ENCODE measurements at places on chromosomes 2 and 18.

- no peak for DNase-seq
These were observed 34.4 kb downstream of the ZFP36L2 start for GRCh38 chr2:43191947-43192516.

DNA sequence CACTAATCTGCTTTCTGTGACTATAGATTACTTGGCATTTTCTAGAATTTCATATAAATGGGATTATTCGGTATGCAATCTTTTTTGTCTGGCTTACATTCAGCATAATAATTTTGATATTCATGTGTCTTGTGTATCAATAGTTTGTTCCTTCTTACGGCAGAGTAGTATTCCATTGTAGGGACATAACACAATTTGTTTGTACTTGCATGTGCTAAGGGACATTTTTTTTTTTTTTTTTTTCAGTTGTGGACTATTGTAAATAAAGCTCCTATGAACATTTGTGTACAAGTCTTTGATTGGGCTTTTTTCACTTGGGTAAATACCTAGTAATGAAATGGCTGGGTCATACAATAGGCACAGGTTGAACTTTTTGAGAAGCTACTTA lies 45.1 kb downstream of the ARL5A start:
- DNase-seq: no peak

- no peak for DNase-seq
These were observed 110.3 kb upstream of the ODC1 start for GRCh38 chr2:10558281-10559030.

- DNase-seq: no peak
These were observed 1.1 kb downstream of the MARCHF4 start for GRCh38 chr2:216370961-216371712.

- DNase-seq: no peak
These were observed 5.7 kb upstream of the SNED1 start for GRCh38 chr2:240992572-240993291.

DNA sequence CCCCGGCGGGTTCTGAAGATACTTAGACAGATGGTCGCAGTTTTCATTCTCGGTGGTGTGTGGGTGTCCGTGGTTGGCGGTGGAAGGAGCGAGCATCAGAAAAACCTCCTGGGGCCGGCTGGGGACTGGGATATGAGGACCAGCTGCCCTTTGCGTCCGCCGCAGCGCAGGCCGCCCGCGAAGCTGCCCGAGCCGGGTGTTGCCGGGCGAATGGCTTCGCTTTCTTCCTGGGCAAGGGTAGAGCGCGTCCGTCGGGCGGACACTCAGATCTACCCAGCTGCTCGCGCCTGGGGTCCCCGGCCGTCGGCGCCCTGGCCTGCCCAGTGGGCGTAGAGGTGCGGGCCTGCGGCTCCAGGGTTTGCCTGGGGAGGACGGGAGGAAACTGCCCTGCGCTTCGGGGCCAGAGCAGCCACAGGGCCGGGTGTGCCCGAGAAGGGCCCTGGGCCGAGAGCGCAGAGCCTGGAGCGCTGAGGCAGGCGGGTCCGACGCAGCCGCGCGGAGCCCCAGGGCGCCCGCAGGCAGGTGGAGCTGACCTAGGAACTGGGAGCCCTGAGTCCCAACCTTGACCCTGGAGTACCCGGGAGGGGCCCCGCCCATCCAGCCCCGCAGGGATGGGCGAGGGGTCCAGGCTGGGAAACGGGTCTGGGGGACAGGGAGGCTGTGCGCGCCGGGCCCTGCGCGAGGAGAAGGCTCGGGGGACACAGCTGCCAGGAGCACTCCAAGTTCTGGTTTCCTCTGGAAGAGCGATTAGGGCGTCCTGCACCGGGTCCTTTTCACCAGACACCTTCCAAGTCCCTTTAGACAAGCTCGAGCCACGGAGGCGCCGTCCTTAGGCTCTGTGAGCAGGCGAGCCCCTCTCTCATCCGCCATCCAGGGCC lies 1.3 kb downstream of the TWIST2 start:
- no peak for DNase-seq

GRCh38 chr2:101036562-101036961 lies 34.5 kb downstream of the RPL31 start:
- no peak for DNase-seq

DNA sequence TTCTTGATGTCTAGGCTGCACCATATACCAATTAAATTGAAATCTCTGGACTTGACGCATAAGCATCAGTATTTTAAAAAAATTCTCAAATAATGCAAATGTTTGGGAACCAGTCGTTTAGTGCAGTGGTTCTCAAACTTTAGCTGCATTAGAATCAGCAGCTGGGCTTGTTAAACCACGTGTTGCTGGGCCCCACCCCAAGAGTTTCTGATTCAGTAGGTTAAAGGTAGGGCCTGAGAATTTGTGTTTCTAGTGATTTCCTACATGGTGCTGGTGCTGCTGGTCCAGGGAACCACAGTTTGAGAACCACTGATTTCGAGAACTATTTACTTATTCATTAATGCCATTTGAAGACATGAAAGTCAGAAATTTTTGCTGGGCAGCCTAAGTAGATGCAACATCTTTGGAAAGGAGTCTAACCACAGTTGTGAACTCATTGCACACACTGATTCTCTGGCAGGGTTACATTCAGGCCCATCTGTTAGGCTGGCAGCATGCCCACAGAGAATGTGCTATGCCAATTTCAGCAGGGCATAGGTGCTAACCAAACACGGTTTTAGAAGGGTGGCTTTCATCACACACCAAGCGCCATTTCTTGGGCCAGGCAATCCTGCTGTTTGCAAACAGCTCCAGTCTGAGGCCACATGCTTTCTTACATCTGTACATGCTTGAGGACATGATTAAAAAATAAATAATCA lies 26.4 kb upstream of the ATP5MC3 start:
- DNase-seq: no peak

- no peak for DNase-seq
These were observed 178.1 kb downstream of the TWIST2 start for GRCh38 chr2:239025951-239026461.

GRCh38 chr2:11872247-11872947 lies 126.0 kb downstream of the LPIN1 start:
- peak; percentile 32 for DNase-seq

DNA sequence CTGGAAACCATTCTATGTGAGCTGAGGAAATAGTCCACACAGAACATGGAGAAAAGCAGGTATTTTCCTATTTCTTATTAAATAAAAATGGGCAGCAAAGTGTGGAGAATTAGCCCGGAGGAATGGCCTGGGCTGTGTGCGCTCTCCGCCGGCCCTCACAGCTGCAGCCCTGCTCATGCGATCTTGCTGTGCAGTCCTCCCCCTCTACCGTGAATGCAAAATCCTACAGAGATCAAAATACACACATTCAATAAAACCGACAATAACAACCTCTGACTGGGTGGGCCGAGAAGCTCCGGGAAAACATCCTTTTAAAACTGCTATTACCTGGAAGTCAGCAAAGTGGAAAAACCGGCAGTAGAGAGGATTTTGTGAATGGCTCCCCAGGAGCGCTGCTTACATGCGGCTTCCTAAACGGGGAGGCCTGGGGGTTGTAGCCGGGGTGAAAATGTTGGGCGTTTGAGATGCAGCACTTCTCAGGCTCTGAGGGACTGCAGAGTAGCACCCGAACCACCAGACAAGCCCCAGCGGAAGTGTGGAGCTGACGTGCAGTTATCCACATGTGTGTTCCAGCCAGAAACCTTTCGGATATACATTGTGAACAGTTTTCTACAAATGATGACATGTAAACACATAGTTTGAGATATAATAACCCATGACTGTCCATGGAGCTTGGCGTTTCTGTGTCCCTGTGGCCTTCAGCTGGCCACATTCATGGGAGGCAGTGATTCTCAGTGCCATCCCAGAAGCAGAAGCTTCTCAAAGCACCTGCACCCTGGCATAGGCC lies 94.2 kb upstream of the ALKAL2 start:
- no peak for DNase-seq

DNA sequence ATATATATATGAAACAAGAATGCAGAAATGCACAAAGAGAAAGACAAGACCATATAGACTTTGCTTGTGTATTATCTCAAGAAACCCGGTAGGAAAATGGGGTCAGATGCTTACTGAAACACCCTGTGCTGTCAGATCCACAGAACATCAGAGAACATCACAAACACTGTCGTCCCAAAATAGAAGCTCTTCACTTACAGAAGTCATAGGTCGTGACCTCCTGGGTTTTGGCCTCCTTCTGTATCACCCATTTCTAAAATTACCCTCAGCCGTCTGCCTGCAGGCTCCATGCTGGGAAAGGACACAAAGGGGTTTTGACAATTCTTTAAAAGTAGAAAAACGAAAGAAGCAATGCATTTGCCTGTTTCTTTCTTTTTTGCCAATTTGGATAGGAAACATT lies 137.9 kb downstream of the PAX3 start:
- DNase-seq: no peak

DNA sequence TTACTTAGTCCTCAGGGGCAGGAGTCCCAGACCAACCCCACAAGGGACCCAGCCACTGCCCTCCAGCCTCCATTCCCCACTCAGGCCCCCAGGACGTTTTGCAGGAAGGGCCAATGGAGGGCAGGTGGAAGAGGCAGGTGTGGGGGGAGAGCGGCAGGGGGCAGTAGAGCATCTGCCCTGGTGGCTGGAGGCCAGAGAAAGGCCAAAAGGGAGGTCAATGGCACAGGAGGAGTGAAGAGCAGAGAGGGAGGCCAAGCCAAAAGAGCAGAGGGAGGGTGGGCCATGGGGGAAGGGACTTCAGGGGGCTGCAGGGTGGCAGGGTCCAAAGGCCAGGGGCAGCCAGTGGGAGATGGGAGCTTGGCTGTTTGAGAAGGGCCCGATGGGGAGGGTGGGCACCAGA lies 17.3 kb upstream of the GPR55 start:
- peak; percentile 56 for DNase-seq

DNA sequence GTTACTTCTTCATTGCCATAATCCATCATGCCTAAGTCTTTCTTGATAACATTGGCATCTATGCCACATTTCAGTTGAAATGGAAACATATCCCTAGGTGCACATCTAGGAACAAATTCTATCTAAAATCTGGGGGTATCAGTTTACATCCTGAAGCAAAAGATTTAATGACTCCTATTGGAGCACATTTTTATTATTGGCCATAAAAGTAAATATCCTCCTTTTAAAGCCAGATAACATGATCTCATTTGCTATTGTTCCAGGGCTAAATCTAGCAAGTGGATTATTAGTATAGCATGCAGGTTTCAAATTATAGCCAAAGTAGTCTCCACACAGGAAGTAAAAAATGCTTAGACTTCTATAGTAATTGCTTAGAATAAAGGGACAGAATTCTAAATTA lies 193.2 kb downstream of the CDH2 start:
- DNase-seq: no peak
